ENCODE measurements at places on chromosomes 3 and 15. TPM values are rescaled to one million over a fixed set of nuclear protein-coding genes. Genes with fewer than 3 reads are reported as not detected.

DNA sequence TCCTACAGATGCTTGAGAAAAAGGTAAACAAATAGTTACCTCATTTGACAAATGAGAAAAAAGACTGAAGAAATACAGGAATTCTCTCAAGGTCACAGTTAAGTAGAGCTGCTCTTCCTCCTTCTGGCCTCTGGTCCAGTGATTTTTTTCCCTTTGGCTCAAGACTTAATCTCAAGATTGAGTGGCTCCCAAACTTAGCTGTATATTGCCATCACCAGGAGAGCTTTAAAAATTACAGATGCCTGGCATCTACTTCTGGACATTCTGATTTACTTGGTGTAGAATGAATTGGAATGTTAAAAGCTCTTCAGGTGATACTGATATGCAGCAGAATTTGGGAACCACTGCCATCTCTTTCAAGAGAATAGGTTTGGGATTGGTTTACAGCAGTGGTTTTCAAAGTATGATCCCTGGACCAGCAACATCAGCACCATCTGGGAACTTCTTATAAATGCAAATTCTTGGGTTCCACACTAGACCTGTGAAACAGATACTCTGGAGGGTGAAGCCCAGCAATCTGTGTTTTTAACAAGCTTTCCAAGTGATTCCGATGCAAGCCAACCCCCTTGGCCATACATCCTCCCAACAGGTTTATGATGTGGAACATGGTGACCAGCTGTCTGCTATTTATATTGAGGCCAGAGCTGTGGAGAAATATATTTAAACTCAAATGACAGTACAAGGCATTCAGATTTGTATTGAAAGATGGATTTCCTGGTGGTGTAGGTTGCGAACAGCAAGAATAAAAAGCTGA, 333.0 kb upstream of the RARB start:
- DNase-seq: no peak

DNA sequence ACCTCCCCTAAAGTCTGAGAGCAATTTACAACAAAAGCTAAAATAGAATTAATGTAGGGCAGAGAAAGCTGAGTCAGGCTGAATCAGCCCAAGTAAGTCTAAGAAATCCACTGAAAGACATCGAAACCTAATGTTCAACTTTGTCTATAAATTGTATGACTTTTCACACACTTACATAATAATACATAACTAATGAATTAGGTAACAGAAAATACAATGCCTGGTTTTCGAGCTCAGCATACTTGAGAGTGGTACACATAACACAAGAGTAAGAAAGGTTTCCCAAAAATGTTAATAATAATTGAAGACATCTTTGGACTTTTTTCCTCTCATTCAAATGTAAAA, 55.3 kb upstream of the VGLL4 start:
- no peak for DNase-seq

The SH2D7 gene
- 4.2 TPM for total RNA-seq

GRCh38 chr15:78415284-78415683, 22.7 kb upstream of the IREB2 start:
- no peak for DNase-seq

- DNase-seq: no peak
Observed at GRCh38 chr3:101170806-101171558, 149.4 kb downstream of the IMPG2 start.

The GUCA1C gene
- total RNA-seq: not detected

The TF gene
- not detected for total RNA-seq

GRCh38 chr3:19668163-19668562, 265.9 kb downstream of the EFHB start:
- no peak for DNase-seq

The CPNE9 gene
- total RNA-seq: not detected

- no peak for DNase-seq
Observed at GRCh38 chr15:77335298-77335697, 84.6 kb downstream of the PEAK1 start.

DNA sequence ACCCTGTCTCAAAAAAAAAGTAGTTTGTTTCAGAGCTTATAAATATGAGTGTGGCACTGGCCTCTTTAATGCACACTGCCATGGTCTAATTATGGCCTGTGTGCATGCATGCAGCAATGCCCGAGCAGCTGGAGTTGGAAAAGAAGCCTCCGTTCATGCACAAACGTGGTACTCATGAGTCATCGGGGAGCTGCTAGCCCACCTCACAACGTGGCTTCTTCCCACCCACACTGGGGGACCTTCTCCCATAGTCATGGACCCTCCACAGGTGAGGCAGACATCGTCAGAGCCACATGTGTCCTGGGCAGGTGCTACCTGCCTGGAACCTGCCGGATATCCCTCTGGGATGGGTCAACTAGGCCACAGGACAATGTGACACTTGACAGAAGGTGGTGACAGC, 66.7 kb downstream of the ATP10A start:
- no peak for DNase-seq

DNA sequence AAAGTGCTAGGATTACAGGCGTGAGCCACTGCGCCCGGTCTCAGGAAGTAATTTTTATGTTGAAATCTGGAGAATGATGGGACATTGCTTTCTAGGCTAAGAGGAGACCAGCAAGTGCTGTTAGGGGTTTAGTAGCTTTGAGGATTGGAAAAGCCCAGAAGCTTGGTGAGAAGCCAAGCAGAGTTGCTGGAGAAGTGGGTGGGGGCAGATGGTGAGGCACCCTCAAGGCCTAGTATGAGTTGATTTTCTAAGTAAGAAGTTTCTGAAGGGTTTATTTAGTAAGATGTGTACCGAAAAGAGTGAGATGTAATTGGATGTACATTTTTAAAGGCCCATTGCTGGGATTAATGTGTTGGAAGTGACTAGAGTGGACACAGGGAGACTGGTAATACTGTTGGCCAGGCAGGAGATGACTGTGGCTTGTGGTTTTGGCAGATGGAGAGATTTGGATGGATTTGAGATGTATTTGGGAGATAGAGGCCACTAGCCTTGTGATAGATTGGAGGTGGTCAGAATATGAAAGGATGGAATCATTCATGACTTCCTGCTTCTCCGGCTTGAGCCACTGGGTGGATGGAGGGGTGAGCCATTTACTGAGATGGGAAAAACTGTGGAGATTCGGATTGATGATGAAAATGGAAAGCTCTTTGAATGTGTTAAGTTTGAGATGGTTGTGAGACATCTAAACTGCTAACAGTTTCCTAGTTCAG, 2.3 kb downstream of the LRRC28 start:
- no peak for DNase-seq

The RTP4 gene
- total RNA-seq: 6.3 TPM

- no peak for DNase-seq
Observed at GRCh38 chr3:195548501-195548900, 5.4 kb upstream of the PPP1R2 start.

- no peak for DNase-seq
Observed at GRCh38 chr3:147119989-147120388, 286.4 kb downstream of the ZIC4 start.

DNA sequence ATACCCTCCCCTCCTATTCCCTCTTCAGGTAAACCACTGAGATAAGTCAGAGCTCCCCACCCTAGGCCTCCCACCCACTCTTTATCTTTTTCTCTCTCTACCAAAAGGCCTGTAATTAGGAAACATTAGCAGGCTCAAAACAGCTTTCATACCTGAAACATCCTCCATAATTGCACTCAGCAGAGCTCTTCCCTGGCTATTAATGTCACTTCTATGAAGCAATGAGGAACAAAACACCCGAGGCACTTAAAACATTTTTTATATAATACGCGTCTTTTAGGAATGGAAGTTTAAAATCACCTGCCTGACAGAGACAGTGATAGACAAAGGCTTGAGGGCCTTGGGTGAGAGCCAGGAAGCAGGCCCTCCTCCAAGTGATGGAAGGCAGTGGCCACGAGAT, 138.9 kb downstream of the EPHB1 start:
- no peak for DNase-seq

DNA sequence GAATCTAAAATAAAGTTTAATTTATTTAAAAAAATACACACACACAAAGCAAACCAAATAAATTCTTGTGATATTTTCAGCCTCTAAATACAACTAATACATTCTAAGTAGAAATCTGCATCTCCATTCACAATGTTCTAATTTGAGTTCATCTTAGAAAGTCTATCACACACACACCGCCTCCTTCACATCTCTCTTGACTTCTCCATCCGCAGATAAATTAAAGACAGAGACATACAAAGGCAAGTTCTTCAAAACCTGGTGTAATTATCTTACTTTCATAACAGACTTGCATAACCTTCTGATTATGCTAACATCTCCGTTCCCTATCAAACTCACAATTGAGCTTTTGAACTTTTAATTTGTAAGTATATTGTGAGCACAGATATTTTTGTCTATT, 657.3 kb downstream of the VGLL3 start:
- no peak for DNase-seq

DNA sequence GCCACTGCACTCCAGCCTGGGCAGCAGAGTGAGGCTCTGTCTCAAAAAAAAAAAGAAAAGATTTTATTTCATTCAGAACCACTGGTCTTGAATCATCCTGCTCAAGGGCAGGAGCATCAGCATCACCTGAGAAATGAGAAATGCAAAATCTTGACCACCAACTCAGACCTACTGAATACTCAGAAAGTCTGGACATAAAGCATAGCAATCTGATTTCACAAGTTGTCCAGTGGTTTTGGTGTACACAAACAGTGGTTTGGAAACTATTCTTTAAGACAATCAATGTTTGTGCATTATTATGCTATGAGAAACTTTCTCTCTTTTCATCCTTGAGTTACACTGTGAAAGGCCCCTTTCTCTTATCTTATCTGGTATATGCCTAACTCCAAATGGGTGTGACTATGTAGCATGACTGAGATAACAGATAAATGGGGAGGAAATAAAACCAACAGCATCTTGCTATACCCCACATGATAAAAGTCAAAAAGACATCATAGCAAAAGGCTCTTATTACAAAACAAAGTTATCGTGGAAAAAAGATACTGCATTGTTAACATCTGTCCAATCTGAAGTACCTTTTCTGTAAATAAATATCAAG, 174.2 kb upstream of the STT3B start:
- DNase-seq: no peak

GRCh38 chr15:69777356-69777755, 320.4 kb downstream of the TLE3 start:
- DNase-seq: no peak

DNA sequence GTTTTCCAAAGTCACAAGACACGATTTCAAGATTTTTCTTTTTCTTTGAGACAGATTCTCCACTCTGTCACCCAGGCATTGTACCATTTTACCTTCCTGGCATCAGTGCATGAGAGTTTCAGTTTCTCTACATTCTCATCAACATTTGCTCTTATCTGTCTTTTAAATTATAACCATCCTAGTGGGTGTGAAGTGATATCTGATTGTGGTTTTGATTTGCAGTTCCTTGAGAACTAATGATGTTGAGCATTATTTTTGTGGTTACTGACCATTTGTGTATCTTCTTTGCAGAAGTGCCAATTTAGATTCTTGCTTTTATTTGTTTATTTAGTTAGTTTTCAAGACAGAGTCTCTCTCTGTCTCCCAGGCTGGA, 41.2 kb downstream of the ADIPOQ start:
- no peak for DNase-seq

GRCh38 chr15:74709011-74709410, 13.2 kb upstream of the EDC3 start:
- no peak for DNase-seq

- DNase-seq: no peak
Observed at GRCh38 chr3:39372833-39373232, 10.3 kb upstream of the SLC25A38 start.

- DNase-seq: no peak
Observed at GRCh38 chr3:74001436-74001835, 376.7 kb upstream of the PDZRN3 start.

Measured in Peyer's patch (tissue), 4 donors.